ENCODE measurements at places on chromosomes 2 and 18.

GRCh38 chr2:64753399-64753798 is 99.7 kb upstream of the SERTAD2 start:
- no peak for ATAC-seq

DNA sequence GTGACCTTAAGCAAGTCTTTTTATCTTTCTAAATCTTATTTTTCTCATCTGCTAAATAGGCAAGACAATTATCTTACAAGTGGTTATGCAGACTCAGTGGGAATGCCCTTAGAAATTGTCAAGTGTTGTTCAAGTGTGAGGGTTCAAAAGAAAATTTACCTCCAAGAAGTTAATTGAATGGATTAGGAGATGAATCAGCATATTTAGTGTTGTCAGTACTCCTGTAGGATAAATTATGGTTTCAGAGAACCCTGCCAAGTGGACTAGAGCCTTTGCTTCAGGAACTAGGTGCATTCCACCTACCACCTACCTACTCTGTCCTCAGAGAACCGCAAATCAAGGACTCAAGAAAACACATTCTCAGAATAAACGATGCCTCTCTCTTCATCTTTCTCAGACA is 69.8 kb upstream of the KCTD1 start:
- no peak for ATAC-seq

GRCh38 chr2:195649629-195650190 is 7.3 kb upstream of the SLC39A10 start:
- ATAC-seq = no peak

DNA sequence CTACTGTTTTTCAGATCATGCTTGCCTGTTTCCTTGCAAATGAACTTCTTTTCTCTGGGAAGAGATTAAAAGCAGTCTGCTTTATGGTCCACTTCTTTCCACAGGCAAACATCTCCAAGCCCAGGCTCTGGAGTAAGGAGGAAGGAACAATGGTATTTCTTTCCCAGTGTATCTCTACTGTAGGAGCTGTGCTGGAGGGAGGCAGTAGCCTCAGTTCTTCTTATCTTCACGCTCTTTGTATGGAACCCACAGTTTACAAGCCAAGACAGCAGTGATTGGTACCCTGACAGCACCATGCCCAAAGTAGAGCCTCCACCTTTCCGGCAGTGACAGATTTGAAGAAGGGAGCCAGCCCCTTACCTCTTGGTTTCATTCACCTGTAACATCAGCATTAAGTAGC is 35.2 kb downstream of the SPOPL start:
- ATAC-seq = no peak

- ATAC-seq = no peak
Measured at GRCh38 chr2:201668402-201668910, 25.2 kb upstream of the TMEM237 start.

GRCh38 chr2:22912398-22912797 is 472.6 kb upstream of the KLHL29 start:
- ATAC-seq = no peak

- no peak for ATAC-seq
Measured at GRCh38 chr2:44510246-44510645, 148.5 kb downstream of the CAMKMT start.

DNA sequence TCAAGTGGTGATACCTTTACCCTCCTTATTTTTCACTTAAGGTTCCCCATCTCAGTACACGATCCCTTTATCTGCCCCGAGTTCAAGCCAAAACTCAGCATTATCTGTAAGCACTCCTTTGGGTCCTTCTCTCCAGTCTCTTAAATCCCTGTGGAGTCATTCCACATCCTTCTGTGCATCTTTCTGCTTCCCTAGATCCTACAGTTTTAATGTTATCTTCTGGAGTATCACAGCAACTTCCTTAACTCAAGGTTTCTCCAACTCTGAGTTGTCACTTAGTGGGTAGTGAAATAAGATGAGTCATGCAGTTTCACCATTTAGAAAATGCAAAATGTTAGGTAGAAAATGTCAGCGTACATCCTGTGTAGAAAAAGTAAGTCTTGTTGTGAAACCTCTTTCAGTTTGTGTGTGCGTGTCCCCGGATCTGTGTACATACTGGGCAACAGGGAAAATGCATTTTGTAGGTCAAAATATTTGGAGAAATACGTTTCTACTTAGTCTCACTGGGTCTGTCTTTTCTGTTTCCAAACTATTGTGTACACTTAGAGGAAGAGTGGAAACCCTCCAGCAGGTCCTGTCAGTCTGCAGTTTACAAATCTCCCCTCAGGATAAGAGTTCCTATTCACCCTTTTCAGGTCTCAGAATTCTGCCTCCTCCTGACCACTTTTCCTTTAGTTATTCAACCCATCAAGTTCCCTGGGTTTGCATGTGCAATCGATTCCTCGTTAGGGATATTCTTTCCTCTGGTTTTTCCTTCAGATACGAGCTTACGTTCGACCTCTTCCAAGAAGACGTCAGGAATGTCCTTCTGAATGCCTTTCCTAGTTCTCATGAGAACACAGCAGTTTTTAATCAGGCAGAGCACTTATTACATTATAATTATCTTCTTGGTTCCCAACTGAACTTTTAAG is 154.8 kb downstream of the TGIF1 start:
- peak; percentile 81 for ATAC-seq

- no peak for ATAC-seq
Measured at GRCh38 chr2:200087451-200087850, 132.1 kb downstream of the MAIP1 start.

GRCh38 chr2:7666596-7667259 is 749.5 kb downstream of the RNF144A start:
- ATAC-seq = no peak

- no peak for ATAC-seq
Measured at GRCh38 chr2:27134781-27135477, 493 bp upstream of the PREB start.

DNA sequence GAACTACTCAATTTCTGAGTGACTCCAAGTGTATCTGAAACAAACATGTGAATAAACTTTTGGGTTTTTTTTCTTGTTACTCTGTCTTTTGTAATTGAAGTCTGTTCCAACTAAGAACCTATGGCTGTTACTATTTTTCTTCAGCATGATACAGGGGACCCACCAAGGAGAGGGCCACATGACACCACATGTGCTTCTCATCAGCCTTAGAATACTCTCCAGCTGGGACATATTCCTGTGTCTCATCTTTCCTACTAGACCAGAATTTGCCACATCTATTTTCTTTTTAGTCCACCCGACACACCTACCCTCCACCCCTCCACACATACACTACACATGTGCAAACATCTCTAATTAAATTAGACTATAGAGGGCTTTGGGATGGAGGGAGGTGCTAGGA is 191.7 kb upstream of the NDUFV2 start:
- ATAC-seq = no peak

- ATAC-seq = no peak
Measured at GRCh38 chr2:153386481-153386897, 92.1 kb downstream of the RPRM start.

DNA sequence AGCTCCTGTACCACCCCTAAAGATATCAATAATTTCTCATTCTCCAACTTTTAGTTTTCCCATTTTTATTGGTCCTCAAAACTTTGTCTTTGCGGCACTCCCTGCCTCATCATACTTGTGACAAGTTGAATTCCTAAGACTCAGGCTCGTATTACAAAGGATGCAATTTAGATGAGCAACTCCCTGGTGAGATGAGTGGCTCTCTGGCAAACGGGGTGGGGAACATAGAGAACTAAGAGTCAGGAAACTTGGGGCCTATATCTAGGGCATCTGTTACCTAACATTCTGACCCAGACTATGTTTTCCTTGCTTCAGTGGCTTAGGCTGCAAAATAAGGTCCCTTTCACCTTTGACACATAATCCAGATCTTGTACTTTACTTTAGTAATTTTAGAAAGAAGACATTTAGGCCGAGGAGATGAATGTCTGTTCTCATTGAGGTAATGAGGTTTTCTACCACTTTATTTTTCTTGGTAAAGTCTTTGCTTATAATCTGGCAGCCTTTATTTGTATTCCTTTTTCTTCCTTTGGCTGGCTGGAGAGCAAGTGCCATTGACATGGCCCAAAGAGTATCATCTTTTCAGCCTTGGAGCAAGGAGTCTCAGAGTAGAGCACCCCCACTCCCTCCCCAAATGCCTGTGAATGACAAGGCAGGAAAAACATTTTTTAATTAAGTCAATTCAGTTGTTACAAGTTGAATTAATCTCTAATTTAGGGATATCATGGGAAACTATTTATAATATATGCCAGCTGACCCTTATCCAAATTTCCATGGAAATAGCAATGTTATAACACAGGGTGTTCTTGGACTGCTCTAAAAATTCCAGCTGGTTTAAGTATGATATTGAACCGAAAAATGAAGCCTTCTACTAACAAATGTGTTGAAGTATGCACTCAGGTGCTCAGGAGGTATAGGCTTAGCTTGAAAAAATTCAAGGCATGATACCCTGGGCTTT is 15.2 kb downstream of the TSPYL6 start:
- ATAC-seq = no peak

GRCh38 chr18:79458131-79458838 is 62.6 kb downstream of the NFATC1 start:
- ATAC-seq = no peak

GRCh38 chr18:62928326-62928725 is 213.0 kb downstream of the PHLPP1 start:
- ATAC-seq = no peak

GRCh38 chr18:39414009-39414700 is 1848.6 kb upstream of the CELF4 start:
- peak; percentile 51 for ATAC-seq

DNA sequence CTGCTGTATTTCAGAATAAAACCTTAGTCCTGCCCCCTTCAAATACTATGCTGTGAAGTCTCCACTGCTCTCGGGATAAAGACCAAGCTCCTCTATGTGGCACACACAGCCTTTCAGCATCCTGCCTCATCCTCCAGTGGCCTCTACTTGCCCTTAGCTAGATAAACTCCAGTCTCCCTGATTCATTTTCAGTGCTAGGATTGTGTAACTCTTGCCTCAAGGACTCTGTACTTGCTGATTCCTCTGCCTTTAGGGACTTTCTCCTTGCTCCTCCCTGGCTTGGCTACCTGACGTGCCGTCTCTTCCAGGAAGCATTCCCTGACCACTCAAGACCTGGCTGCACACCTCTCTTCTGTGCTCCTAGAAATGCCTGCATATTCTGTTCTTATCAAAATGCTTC is 416.7 kb downstream of the MTX2 start:
- no peak for ATAC-seq

DNA sequence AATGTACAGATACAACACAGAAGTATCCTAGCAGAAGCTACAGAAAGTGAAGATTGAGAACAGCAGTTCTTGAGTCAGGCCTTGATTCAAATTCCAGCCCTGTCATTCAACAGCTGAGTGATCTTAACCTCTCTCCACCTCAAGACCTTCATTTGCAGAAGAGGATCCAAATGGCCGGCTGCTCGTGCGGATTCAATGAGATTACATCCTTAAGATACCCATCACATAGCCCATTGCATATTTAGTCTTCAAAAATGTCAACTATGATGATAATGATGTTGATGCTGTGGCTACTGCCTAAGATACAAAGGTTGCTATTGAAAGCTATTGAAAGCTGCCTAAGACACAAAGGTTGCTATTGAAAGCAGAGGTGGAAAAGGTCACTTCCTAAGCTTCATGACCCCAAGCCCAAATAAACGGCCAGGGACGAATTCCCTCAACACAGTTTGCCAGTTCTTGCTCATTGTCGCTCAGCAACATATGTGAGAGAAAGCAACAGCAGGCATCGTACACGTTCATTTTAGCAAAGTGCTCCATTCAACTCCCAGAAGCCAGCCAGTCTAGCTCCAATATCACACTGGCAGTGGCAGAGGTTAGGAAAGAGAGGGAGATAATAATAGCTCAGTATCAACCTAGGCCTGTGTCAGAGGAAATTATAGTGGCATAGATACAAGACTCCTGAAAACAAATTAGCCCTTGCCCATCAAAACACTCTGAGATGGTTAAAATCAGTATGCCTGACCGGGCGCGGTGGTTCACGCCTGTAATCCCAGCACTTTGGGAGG is 36.1 kb downstream of the MRPL35 start:
- no peak for ATAC-seq

- peak; percentile 62 for ATAC-seq
Measured at GRCh38 chr2:174634130-174635014, 36.8 kb upstream of the WIPF1 start.

GRCh38 chr2:186592137-186592875 is 2.5 kb downstream of the ITGAV start:
- no peak for ATAC-seq

DNA sequence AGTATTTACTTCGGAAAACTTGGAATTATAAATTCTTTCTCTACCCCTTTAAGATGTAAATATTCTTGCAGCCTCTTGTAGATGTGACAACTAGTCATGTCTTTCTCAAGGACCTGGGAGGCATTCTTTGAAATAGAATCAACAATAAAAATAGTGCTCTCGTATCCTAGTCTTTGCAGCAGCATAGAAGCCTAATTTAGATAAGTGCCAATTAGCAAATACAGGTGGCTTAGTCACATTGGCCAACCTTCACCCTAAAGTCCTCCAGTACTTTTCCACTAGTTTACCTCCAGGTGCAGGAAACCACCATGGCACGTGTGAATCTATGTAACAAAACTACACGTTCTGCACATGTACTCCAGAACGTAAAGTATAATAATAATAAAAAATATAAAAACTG is 3.5 kb upstream of the ZSWIM2 start:
- no peak for ATAC-seq

DNA sequence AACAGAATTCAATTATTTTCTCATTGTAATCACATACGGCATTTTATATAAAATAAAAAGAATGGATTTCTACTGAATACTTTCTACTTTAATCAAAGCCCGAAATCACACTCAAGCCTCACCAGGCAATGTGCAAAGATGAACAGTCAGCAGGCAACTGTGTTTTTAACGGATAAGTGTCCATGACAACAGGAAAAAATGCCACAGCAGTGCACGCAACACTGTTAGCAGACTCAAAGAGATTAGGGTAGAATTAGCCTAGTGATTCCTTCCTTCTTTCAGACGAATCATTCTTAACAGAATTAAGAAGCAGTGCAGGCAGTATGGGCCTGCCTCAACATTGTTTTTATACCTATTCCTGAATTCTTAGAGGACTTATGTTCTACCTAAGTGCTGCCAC is 135.6 kb downstream of the CDH2 start:
- no peak for ATAC-seq

DNA sequence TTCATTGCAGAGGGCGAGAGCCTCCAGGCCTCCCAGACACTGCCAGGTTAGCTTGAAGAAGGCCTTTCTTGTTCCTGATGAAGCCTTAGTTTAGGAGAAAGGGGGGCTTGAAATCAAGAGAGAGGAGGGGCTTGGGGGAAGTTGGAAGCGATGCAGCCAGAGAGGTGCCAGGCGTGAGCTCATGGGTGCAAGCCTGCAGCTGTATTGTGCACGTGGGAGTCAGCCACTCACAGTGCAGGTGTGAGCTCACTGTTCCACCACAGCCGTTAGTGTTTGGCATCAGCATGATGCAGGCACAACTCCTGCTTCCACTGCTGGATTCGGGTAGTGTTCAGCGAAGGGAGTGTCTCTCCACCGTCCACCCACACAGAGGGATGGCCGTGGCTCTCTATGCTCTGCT is 68.4 kb upstream of the ALPP start:
- ATAC-seq = peak; percentile 81

All from activated CD4-positive, CD25-positive, alpha-beta regulatory T cell treated with anti-CD3 and anti-CD28 coated beads, Interleukin-2, amount 50 U/mL, for 24 hours (primary cell).